ENCODE measurements at places on chromosomes 4 and X.

GRCh38 chrX:139890991-139891700 is 41.7 kb downstream of the ATP11C start:
- DNase-seq, result no peak

GRCh38 chr4:145320294-145320693 is 139.9 kb upstream of the OTUD4 start:
- DNase-seq, result no peak

- DNase-seq, result no peak
Measured at GRCh38 chr4:107380190-107380589, 339.8 kb downstream of the PAPSS1 start.

DNA sequence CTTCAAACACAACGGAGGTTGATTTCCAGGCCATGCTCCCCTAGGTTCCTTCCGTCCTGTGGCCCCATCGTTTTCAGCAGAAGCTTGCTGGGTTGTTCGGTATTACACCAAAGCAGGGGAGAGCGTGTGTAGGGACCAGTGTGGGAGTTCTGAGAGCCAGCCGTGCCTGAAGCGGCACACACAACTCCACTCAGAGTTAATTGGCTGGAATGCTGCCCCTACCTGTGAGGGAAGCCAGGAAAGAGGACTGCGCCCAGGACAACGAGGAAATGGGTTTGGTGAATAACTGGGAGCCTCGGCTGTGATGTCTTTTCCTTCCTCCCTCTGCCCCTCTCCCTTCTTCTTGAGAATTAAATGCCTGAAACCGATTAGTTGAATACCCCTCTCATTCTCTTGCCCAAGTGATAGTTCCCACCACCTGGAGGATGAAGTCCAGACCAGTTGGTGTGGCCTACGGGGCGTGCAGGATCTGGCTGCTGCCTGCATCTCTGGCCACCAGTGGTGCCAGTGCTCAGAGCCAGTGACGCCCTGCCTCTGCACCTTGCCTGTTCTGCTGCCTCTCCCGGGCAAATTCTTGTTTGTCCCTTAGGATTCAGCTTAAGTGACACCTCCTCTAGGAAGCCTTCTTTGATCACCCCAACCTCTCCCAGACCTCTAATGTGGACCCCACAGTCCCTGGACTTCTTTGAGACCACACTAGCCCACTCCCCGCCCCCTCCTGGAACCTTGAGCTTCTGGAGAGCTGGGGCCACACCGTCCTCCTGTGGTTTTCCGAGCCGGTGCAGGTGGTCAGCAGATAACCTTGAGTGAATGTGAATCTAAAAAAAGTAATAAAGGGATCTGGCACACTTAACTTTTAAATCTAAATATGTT is 33.6 kb downstream of the TBC1D14 start:
- DNase-seq, result no peak

GRCh38 chr4:181289198-181289597 is 954.0 kb upstream of the TENM3 start:
- DNase-seq, result no peak

DNA sequence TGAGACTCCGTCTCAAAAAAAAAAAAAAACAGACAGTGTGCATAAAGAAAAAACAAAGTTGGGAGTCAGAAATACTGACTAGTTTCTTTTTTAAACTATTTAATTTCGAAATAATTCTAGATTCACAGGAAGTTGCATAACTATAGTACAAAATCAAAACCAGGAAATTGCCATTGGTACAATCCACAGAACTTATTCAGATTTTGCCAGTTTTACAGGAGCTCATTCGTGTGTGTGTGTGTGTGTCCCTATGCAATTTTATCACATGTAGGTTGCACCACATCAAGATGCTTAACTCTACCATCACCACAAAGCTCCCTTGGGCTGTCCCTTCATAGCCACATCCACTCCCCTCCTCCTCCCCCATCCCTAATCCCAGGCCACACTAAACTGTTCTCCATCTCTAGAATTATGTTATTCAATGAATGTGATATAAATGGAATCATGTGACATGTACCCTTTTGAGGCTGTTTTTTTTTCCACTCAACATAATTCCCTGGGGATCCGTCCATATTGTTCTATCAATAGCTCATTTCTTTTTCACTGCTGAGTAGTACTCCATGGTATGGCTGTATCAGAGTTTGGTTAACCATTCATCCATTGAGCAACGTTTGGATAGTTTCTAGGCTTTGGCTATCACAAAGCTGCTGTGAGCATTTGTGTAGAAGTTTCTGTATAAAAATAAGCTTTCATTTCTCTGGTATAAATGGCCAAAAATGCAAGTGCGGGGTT is 16.3 kb upstream of the DDX3X start:
- DNase-seq, result no peak
